T1000 (cell line): ENCODE measurements at places on chromosomes 4 and X.
A peak's percentile ranks its signal among the peaks of the same experiment; 100 is the strongest.

DNA sequence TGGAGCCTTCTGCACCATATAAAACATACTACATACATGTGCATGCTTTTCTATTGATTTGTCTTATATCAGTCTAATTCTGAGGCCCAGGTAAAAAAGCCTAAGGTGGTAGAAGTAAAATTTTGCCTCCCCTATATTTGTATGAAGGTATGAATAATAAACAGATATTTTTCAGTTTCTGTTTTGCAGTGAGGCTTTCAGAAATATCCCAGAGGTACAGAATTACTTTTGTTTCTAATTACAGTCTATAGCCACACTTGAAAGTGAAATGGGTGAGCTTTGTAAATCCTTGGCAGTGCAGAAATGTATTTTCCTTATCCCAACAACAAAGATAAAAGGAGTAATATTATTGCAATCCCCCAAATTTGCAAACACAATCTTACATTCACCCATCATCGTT is 59.5 kb downstream of the DDX60 start:
- no peak for DNase-seq

GRCh38 chr4:42945874-42946273 is 53.4 kb downstream of the GRXCR1 start:
- DNase-seq, result no peak

DNA sequence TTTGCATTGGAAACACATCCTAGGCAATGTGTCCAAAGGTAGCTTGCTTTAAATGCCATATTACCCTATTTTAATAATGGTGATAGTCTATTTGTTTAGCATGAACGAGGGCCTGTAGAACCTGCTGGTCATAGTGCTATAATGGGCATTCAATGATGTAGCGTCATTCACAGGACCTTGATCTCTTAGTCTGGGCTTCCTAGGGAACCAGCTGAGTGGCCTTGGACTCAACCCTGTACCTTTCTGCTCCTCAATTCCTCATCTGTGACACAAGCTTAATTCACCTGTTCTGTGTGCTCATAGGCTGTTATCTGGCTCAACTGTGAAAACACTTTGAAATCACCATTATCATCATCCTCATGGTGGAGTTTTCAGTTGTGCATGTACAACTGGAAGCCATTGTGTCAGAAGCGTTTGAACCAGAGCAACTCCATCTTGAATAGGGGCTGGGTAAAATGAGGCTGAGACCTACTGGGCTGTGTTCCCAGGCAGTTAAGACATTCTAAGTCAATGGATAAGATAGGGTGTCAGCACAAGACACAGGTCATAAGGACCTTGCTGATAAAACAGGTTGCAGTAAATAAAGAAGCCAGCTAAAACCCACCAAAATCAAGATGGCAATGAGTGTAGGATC is 346.8 kb upstream of the KLF3 start:
- no peak for DNase-seq

DNA sequence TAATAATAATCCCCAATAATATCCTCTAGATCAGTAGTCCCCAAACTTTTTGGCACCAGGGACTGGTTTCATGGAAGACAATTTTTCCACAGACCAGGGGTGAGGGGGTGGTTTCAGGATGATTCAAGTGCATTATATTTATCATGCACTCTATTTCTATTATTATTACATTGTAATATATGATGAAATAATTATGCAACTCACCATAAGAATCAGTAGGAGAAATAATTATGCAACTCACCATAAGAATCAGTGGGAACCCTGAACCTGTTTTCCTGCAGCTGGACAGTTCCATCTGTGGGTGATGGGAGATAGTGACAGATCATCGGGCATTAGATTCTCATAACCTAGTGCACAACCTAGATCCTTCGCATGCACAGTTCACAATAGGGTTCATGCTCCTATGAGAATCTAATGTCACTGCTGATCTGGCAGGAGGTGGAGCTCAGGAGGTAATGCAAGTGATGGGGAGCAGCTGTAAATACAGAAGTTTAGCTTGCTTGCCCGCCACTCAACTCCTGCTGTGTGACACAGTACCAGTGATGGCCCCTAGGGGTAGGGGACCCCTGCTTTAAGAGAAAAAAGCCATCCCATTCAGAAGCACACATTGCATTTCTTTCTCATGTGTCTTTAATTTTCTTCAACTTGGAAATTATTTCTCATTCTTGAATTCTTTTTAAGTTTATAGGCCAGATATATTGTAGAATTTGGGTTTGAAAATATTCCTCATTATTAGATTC is 16.0 kb upstream of the SH3RF1 start:
- no peak for DNase-seq

DNA sequence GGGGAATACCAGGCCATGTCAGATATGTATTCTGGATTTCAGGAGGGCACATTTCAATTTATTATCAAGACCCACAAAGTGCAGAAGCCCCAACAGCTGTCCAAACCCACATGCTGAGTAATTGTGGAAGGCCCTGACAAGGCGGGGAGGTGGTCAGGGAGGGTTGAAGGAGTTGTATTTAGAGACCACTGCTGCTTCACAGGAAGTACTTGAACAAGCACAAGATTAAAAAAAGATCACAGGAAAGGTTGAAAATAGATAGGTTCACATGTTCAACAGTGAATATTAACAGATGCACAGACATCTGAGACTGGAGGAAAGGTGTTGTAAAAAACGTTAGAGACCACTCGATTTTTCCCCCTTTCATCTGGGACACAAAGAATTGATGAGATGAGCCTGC is 17.9 kb downstream of the ATP8A1 start:
- no peak for DNase-seq

DNA sequence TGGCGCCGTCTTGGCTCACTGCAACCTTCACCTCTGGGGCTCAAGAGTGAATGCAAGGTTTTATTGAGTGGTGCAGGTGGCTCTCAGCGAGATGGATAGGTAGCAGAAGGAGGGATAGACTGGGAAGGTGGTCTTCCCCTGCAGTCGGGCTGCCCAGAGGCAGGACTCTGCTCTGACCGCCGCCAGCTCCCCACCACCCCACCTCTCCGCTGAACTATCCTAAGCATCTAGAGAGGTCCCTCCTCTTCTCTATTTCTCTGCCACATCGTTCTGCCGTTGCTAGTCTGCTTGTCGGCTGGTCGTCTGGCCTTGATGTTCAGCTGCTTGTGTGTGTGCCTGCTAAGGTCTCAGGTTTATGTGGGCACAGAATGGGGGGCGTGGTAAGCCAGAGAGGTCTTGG is 54.5 kb upstream of the UGT2B15 start:
- no peak for DNase-seq

DNA sequence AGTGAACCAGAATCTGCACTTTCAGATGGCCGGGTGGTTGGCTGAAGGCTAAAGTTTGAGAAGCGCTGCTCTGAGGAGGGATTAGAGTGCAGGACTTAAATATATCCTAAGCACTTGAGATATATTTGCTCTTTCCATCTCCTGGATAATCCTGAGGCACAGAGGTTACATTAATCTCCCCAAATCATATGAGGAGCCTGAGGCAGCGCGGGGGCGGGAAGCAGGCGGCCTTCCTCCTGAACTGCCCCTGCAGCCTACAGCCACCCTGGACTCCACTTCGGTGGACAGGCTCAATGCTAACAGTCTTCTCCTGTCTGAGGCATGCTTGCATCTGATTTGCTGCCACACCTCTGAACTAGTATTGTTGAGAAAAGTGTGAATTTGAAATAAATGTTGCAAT is 72.5 kb downstream of the AFAP1 start:
- no peak for DNase-seq

- DNase-seq, result no peak
Measured at GRCh38 chrX:6770936-6771335, 236.0 kb upstream of the VCX3A start.

DNA sequence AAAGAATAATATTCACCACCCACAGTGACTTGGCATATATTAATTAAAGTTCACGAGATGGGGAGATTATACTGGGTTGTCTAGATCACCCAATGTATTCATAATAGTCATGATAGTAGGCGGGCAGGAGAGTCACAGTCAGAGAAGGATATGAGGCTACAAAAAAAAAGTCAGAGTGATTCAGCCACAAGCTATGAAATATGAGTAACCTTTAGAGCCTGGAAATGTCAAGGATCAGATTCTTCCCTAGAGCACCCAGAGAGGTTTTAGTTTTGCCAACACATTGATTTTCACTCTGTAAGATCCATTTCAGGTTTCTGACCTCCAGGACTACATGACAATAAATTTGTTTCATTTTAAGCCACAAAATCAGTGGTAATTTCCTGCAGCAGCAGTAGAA is 501.9 kb downstream of the GABRG1 start:
- DNase-seq, result peak; percentile 9

GRCh38 chr4:149845743-149846142 is 30.1 kb upstream of the IQCM start:
- no peak for DNase-seq

- DNase-seq, result no peak
Measured at GRCh38 chrX:150329282-150329681, 33.8 kb upstream of the MAMLD1 start.

- no peak for DNase-seq
Measured at GRCh38 chrX:149837639-149838038, 43.3 kb upstream of the MAGEA8 start.

DNA sequence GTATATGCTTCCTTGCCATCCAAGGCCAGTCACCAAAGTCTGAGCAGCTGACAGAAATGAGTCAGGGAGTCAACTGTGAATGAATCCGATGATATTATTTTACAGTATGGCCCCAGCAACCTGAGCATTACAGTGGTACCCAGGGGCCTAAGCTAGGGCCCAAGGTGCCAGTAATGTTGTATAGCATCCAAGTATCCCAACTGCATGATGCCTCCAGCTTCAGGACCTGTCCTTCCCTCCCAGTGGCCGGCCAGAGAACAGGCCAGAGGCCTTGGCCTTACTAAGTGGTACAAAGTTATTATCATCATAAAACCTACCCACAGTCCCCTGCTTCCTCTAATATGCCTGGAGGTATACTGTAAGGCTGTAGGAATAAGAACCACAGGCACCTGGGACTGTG is 79.9 kb downstream of the RFC1 start:
- DNase-seq, result no peak

- DNase-seq, result no peak
Measured at GRCh38 chr4:136414981-136415380, 1117.3 kb downstream of the PCDH18 start.

- no peak for DNase-seq
Measured at GRCh38 chr4:37588150-37588549, 98.0 kb downstream of the RELL1 start.

GRCh38 chr4:79638735-79639134 is 230.7 kb upstream of the GK2 start:
- DNase-seq, result no peak

DNA sequence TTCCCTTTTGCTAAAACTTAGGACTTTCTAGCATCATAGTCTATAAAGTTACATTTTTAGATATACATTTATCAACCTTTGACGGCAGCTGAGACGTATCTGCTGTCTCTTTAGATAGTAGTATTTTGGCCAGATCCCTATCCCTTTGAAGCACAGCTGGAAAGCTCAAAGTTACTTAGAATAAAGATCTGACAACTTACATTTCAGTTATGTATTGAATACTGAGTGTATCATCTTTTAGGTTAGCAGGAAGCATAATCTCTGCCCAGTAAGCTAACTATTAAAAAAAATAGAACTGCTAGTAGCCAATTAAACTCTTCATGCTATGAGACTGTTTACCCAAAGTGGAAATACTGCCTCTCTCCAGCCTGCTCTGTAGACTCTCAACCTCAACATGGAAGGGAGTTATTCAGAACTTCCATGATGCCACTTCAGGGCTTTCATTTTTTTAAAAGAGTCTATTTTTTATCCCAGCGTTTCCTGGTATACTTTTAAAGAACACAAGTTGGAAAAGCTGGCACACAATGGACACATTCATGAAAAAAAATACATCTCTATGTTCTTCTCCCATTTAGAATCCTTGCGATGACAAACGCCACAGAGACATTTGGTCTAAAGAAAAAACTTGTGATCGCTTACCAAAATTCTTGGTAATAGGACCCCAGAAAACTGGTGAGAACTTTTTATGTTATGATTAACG is 126.3 kb downstream of the PRSS12 start:
- no peak for DNase-seq
